ENCODE measurements at places on chromosomes 5 and 9. TPM values are rescaled to one million over a fixed set of nuclear protein-coding genes. Genes with fewer than 3 reads are reported as not detected.

Gene ACTL7A
- not detected for total RNA-seq

Gene LHFPL2
- total RNA-seq: 20.6 TPM

Gene ZDHHC11B
- total RNA-seq: not detected

Gene PCSK1
- 0.13 TPM for total RNA-seq

Gene OR1Q1
- not detected for total RNA-seq

Gene WDR31
- total RNA-seq: 0.91 TPM

Gene CCL19
- not detected for total RNA-seq

Gene PLGRKT
- total RNA-seq: 20.9 TPM

Measured in epithelial cell of alveolus of lung (primary cell).